ENCODE measurements at places on chromosomes 12 and 14. TPM values are rescaled to one million over a fixed set of nuclear protein-coding genes. Genes with fewer than 3 reads are reported as not detected.

Gene FAM222A
- total RNA-seq: 0.17 TPM

Gene FSCB
- not detected for total RNA-seq

Gene LLPH
- total RNA-seq: 16.7 TPM

Gene PLEKHD1
- under 0.01 TPM for total RNA-seq

Gene TAS2R7
- total RNA-seq: not detected

Gene COX8C
- total RNA-seq: not detected

Measured in dermis blood vessel endothelial cell (primary cell).